ENCODE measurements at places on chromosomes 2 and 18. TPM values are rescaled to one million over a fixed set of nuclear protein-coding genes. Genes with fewer than 3 reads are reported as not detected.

NEDD4L gene
- total RNA-seq = 4.2 TPM

TMEM131 gene
- total RNA-seq = 43.6 TPM

KCNK3 gene
- not detected for total RNA-seq

FOXI3 gene
- not detected for total RNA-seq

DNA sequence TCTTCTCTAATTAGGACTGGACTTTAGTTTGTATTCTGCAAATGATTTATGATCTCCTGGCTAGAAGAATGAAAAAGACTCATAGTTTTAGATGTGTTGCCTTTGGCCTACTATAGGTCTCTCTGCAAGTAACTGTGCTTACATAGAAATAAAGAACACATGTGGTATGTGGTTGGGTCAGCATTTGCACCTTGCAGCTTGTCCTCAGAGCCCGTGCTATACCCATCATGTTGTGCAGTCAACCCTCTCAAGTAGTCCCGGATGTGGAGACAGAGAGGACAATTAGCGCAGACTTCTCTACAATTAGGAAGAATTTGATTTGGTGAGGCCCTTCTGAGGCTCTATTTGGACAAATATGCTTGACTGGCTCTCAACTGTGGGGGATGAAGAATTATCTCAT is 203.7 kb upstream of the ITGA4 start:
- no peaks in the 10 kb centered on the region for H3K36me3 ChIP-seq
- no peaks in the 10 kb centered on the region for H3K27me3 ChIP-seq
- no peak overlapping the region for H3K4me3 ChIP-seq
- no peak for DNase-seq
